Stimulated activated CD4-positive, alpha-beta T cell treated with anti-CD3 and anti-CD28 coated beads, Interleukin-12 subunit alpha, Interleukin-12 subunit beta, amount 100 ng/mL, for 48 hours (primary cell): ENCODE measurements at places on chromosomes 1 and 21.

GRCh38 chr1:204206121-204206520, 7.7 kb downstream of the GOLT1A start:
- DNase-seq, result no peak

DNA sequence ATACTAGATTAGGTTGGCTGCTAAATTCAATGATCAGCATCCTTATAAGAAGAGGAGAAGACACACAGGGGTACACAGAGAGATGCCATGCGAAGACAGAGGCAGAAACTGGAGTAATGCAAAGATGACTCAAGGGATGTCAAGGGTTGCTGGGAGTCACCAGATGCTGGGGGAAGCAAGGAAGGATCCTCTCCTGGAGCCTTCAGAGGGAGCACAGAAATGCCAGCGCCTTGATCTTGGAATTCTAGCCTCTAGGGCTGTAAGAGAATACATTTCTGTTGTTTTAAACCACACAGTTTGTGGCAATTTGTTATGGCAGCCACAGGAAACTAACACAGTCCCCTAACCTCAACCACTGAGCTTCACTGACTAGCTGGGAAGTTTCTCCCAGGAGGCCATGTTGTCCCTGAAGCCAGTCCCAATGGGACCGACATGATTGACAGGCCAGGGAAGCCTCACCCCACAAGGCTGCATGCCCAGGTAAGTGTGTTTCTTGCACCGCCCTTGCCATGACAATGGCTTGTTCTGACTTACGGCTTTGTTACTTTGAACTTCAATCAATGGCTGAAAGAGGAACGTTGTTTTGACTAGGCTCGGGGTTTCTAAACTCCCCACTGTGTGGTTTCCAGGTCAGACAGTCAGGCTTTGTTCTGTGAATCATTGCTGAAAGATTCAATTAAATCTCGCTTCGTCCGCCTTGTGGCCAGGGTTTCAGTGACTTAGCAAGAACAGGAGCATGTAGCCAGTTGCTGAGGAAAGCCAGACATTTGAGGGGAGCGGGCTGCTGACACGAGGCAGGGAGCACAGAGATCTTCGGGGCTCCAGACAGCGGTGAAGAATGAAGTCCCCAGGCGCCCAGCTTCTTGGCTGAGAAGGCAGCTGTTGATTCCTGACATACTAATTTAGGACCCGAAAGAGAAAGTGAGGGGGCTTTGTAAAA, 62.3 kb downstream of the RUNX1 start:
- peak; percentile 68 for DNase-seq

DNA sequence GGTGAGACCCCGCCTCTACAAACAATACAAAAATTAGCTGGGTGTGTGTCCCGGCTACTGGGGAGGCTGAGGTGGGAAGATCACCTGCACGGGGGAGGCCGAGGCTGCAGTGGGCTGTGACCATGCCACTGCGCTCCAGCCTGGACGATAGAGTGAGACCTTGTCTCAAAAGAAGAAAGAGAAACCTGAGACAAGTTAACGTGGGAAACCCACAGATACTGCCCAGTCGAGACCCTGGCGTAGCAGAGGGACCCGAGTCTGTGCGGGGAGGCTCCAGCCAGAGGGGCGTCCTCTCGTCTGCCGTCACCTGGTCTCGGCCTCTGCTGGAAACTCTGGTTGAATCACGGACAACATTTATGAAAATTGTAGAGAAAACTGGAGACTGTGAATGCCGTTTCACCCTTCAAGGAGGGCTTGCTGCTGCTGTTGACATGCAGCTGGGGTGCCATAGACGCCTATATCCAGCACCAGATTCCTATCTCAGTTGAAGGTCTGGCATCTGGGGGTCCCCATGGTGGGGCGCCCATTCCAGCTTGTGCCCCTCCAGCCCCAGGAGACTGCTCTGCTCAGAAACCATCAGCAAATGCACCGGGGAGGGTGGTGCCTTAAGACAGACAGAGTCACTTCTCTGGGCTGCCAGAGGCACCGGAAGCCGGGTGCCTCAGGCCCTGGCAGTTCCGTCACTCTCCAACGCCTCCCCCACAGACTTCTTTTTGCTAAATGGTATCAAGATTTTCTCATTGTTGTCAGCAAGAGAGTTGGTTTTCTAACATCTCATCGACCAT, 13.6 kb upstream of the CDK11B start:
- no peak for DNase-seq

- DNase-seq, result no peak
Measured at GRCh38 chr1:223364685-223365382, 858 bp upstream of the SUSD4 start.

GRCh38 chr1:184494929-184495328, 108.1 kb downstream of the C1orf21 start:
- DNase-seq, result no peak

GRCh38 chr1:209652873-209653401, 712 bp upstream of the LAMB3 start:
- peak; percentile 52 for DNase-seq
